ENCODE measurements at places on chromosomes 5 and 9.
A peak's percentile ranks its signal among the peaks of the same experiment; 100 is the strongest.

- no peak for DNase-seq
Observed at GRCh38 chr5:10272053-10272874, 22.2 kb downstream of the CCT5 start.

DNA sequence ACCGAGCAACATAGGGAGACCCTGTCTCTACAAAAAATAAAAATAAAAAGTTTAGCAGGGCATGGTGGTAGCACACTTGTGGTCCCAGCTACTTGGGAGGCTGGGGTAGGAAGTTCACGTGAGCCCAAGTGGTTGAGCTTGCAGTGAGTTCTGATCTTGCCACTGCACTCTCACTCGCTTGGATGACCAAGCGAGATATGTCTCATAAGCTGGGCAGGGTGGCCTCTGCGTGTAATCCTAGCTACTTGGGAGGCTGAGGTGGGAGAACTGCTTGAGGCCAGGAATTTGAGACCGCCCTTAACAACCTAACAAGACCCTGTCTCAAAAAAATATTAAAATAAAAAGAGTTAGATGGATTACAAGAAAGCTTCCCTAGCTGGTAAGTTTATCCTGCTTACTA, 32.5 kb downstream of the RASA1 start:
- DNase-seq: no peak

GRCh38 chr5:7597059-7597642, 201.2 kb downstream of the ADCY2 start:
- no peak for DNase-seq

GRCh38 chr9:100216178-100216787, 117.2 kb downstream of the INVS start:
- DNase-seq: no peak

- peak; percentile 57 for DNase-seq
Observed at GRCh38 chr5:175452166-175452565, 8.2 kb upstream of the DRD1 start.

GRCh38 chr9:69155341-69156030, 18.6 kb upstream of the TJP2 start:
- peak; percentile 38 for DNase-seq

GRCh38 chr9:113350937-113351336, 1.6 kb downstream of the BSPRY start:
- DNase-seq: no peak

- DNase-seq: no peak
Observed at GRCh38 chr9:77903666-77904285, 127.8 kb downstream of the GNAQ start.

GRCh38 chr5:146825033-146825432, 53.5 kb downstream of the PPP2R2B start:
- no peak for DNase-seq

GRCh38 chr5:16600397-16600796, 16.4 kb downstream of the RETREG1 start:
- DNase-seq: peak; percentile 11

Measured in DMS79 treated with DMSO at 0.1 percent for 48 hours (cell line).